Stimulated activated CD4-positive, alpha-beta T cell treated with anti-CD3 and anti-CD28 coated beads, Interleukin-2, amount 100 ng/mL, for 4 hours (primary cell): ENCODE measurements at places on chromosomes 3 and 15.

GRCh38 chr3:11950576-11950975 is 53.6 kb upstream of the SYN2 start:
- no peak for DNase-seq

GRCh38 chr3:78633626-78634025 is 1134.2 kb downstream of the ROBO1 start:
- DNase-seq, result no peak

GRCh38 chr3:115194476-115194875 is 47.4 kb upstream of the ZBTB20 start:
- no peak for DNase-seq

DNA sequence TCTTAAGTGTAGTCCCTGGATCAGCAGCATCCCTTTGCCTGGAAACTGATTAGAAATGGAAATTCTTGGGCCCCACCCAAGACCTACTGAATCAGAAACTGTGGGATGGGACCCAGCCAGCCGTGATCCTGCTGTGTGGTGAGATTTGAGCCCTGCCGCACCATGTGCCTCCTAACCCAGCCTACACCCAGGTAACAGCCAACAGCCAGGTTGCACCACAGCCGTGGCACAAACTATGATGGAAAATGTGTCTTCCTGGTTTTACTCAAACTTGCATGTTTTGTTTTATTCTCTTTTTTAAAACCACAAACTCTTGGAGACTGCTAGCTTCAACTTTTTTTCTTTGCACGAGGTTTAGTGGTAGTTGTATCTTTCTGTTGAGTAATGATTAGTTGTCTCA is 2.6 kb downstream of the LIMD1 start:
- DNase-seq, result no peak

- no peak for DNase-seq
These were observed 144.0 kb downstream of the GREM1 start for GRCh38 chr15:32861761-32862160.

- DNase-seq, result no peak
These were observed 92.3 kb upstream of the P2RY1 start for GRCh38 chr3:152742368-152743347.

- DNase-seq, result no peak
These were observed 548 bp upstream of the PSMD6 start for GRCh38 chr3:64023861-64024223.

DNA sequence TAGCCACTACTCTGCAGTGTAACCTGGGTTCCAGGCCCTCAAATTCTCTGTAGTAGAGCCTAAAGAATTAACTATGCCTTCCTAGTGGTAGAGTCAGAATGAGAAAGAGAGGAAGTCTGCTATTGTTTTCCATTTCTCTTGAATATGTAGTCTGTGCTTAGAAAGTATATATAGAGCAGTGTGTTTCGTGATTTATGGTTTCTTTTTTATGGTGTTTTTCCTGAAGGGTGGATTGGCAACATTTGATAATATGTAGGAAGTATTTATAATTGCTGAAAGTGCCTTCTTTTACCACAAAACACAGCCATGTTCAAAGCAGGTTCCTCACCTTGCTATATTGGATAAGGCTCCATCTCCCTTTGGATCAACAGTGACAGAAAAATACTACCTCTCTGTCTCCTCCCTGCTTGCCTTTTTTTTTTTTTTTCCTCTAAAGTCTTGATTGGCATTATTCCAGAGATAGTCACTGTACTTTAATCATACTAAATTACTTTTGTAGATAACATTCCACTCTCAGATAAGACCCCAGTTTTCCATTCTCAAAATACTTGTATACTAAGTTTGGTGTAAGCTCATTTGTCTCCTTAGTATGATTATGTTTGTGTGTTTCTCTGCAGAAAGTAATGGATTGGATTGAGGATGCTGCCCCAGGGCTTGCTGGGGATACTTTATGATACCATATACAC is 47.8 kb downstream of the IQGAP1 start:
- no peak for DNase-seq

DNA sequence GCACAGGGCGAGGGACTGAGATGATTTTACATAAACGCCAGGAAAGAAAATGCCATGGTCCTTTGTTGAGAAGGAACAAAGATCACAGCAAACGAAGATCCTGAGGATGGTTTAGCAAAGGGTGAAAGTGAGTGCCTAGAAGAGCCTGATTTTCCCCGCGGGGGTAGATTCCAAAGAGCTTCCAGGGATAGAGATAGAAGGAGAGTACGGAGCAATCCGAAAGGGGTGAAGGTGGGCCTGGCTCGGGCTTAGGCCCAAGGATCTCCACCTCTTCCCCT is 977 bp downstream of the CDC25A start:
- no peak for DNase-seq

DNA sequence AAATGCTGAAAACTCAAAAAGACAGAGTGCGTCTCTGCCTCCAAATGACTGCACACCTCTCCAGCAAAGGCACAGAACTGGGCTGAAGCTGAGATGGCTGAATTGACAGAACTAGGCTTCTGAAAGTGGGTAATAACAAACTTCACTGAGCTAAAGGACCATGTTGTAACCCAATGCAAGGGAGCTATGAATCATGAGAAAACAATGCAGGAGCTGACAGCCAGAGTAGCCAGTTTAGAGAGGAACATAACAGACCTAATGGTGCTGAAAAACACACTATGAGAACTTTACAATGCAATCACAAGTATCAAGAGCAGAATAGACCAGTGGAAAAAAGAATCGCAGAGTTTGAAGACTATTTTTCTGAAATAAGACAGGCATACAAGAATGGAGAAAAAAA is 10.1 kb upstream of the AVEN start:
- DNase-seq, result no peak

- no peak for DNase-seq
These were observed 39.0 kb downstream of the MAPK6 start for GRCh38 chr15:52057996-52058395.

- DNase-seq, result no peak
These were observed 115.4 kb downstream of the NEK10 start for GRCh38 chr3:27253831-27254230.

DNA sequence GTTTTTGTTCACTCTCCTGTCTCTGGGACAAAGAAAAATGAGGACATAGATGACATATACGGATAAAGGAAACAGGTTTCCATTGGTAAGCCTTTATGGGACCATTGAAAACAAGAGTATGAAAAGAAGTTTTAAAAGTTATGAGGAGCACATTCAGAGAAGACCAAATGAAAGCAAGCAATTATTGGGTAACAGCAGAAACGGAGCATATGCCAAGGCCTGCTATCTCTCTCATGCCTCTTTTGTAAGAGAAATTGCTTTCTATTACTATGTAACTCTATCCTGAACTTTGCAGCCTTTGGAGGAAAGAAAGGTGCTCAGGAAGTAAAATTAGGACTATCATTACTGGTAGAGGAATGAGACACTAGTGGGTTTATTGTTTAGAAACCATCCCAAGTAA is 14.9 kb upstream of the DPH6 start:
- DNase-seq, result no peak

DNA sequence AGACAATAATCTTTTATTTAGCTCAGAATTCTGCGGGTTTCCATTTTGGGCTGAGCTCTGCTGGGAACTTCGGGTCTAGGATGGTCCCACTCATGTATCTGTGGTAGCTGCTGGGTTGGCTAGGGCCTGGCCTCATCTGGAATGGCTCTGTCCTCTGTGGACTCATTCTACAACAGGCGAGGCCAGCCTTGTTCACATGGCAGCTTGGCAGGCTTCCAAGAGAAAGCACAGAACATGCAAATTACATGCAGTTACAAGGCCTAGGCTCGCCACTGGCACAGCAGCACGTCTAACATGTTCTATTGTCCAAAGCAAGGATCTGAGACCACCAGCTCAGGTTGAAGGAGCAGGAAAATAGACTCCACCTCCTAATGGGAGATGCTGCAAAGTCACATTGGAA is 431.4 kb downstream of the PDCD6IP start:
- DNase-seq, result no peak

GRCh38 chr15:40369474-40369869 is 11.5 kb downstream of the DISP2 start:
- DNase-seq, result no peak

DNA sequence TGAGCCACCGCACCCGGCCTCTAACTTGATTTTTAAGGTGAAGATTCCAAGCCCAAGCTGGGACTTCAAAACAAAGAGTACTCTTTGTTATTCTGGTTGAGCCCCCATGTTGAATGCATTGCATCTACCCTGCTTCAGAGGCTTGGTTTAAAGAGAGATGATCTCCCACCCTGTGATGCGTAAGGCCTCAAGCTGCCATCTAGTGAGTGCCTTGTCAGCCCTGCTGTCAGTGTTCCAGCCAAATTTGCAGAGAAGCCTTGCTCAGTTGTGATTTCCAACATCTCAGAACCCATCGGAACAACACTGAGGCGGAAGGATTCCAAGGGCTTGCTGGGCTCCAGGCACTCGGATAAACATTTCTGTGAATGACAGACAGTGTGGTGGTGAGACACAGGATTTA is 210.7 kb upstream of the RGMA start:
- no peak for DNase-seq

GRCh38 chr3:149752788-149753136 is 473 bp upstream of the COMMD2 start:
- DNase-seq, result no peak

GRCh38 chr3:171343693-171344092 is 116.5 kb downstream of the TNIK start:
- DNase-seq, result no peak

DNA sequence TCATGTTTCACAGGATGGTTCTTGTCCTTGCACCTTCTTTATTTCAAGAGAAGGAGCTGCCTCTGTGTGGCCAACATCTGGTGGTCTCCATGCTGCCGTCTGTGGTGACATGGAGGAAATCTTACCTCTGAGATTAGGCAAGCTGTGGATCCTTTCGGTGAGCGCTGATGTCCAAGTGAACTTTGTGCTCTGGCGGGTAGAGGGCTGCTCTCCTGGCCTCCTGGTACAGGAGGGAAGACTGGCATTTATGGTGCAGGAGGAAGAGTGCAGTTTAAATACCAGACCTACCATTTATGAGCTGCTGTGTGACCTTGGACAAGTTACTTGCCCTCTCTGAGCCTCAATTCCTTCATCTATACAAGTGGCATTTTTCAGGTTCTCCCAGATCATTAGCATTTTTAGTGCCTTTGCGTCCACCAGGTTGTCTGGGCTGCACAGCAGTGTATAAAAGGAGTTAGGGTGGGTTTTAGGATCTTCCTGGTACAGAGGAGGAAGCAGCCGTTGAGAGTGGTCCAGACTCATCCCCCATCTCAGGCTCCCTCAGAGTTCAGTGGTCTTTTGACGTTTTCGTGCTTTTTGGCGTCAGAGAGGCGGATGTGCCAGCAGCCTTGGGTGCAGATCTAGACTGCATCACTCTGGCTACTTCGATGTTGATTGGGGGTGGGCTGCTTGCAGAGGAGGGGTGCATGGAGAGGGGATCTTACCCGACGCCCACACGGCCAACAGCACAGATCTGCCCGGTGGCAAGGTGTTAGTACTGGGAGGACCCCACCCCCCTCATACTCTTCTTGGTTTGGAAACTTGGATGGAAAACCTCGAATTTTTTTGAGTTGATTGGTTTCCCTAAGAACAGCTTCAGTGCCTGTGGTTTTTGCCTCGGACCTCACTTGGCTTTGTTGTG is 162.2 kb downstream of the ITPR1 start:
- DNase-seq, result no peak

GRCh38 chr3:47803480-47804025 is 615 bp downstream of the DHX30 start:
- no peak for DNase-seq

GRCh38 chr3:30268288-30268687 is 338.1 kb upstream of the TGFBR2 start:
- DNase-seq, result no peak

DNA sequence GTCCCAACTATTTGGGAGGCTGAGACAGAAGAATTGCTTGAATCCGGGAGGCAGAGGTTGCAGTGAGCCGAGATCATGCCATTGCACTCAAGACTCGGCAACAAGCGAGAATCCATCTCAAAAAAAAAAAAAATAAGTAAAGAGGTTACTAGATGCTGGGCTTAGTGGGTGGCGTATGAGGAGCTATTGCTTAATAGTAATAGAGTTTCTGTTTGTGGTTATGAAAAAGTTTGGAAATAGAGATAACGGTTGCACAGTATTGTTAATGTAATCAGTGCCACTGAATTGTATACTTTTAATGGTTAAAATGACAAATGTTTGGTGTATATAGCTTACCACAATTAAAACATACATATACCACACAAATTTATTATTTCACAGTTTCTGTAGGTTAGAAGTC is 14.7 kb upstream of the HHATL start:
- DNase-seq, result no peak

- no peak for DNase-seq
These were observed 501.3 kb downstream of the NTRK3 start for GRCh38 chr15:87755226-87755625.

GRCh38 chr15:50140098-50140497 is 21.1 kb upstream of the ATP8B4 start:
- no peak for DNase-seq

DNA sequence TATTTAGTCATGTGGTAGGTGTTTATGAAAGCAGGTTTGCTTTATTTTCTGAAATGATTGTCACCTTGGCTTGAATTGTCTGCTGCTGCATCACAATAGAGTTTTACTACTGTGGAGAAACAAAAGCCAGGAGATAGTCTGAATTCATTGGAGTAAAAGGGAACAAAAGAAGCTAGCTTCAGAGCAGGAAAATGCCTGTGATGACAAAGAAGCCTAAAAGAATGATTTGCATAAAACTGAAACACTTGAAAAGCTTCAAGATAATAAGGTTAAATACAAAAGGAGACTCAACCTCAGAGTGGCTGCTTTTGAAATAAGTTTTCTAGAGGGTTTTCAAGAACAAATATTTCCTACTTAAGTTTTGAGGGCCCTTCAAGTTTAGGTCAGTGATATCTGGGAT is 138.3 kb downstream of the PTPRG start:
- no peak for DNase-seq

DNA sequence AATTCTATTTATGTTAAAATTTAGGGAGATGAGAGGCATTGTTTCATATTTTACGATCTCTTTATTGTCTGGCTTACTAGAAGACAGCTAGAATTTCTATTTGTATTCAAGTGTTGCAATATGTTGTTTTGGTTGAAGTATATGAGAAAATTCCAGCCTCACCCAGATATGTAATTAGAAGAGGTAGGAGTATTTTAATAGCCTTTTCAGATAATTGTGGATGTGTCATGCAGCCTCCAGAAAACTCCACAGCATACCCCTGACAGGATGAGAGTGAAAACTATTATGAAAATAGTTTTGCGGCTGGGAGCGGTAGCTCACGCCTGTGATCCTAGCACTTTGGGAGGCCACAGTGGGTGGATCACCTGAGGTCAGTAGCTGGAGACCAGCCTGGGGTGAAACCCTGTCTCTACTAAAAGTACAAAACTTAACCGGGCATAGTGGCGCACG is 21.5 kb upstream of the USP3 start:
- DNase-seq, result no peak

DNA sequence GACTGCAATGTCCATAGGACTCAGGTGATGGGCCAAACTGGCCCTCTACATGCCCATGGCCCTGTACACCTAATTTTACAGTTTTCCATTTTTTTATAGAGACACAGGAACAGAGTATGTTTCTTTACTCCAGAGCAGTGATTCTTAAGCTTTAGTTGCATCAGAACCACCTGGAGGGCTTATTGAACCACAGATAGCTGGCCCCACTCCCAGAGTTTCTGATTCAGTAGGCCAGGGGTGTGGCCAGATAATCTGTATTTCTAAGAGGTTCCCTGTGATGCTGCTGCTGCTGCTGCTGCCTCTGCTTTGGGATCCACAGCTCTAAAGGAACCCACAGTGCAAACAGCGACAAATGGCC is 5.1 kb downstream of the RBP1 start:
- DNase-seq, result no peak

- no peak for DNase-seq
These were observed 57.1 kb upstream of the STRIT1 start for GRCh38 chr3:155350571-155350970.

- no peak for DNase-seq
These were observed 6.3 kb downstream of the FBXL22 start for GRCh38 chr15:63603516-63603915.

- DNase-seq, result no peak
These were observed 22.7 kb upstream of the IREB2 start for GRCh38 chr15:78415284-78415683.
